ENCODE measurements at places on chromosomes 12 and 14. TPM values are rescaled to one million over a fixed set of nuclear protein-coding genes. Genes with fewer than 3 reads are reported as not detected.

The TTC8 gene
- total RNA-seq, result 10.0 TPM

The KIF5A gene
- total RNA-seq, result 0.46 TPM

The NXPH4 gene
- total RNA-seq, result not detected

The TMEM121 gene
- 1.6 TPM for total RNA-seq

The SSTR1 gene
- total RNA-seq, result 0.21 TPM

The ACOT6 gene
- total RNA-seq, result not detected

The TOMM20L gene
- not detected for total RNA-seq

The C12orf50 gene
- not detected for total RNA-seq

The PDE3A gene
- total RNA-seq, result 0.97 TPM

The PLBD2 gene
- total RNA-seq, result 26.6 TPM

The TTC9 gene
- 16.9 TPM for total RNA-seq

Data from endothelial cell (in vitro differentiated cells).